Umbilical cord (tissue), 2 donors: ENCODE measurements at places on chromosomes 6 and 20. TPM values are rescaled to one million over a fixed set of nuclear protein-coding genes. Genes with fewer than 3 reads are reported as not detected.

GRCh38 chr6:34273242-34273805 is 24.5 kb upstream of the SMIM29 start:
- peak; percentile 63 for DNase-seq

- no peak for DNase-seq
Observed at GRCh38 chr6:9795880-9796279, 619.0 kb downstream of the TFAP2A start.

Gene CST4
- not detected for total RNA-seq

DNA sequence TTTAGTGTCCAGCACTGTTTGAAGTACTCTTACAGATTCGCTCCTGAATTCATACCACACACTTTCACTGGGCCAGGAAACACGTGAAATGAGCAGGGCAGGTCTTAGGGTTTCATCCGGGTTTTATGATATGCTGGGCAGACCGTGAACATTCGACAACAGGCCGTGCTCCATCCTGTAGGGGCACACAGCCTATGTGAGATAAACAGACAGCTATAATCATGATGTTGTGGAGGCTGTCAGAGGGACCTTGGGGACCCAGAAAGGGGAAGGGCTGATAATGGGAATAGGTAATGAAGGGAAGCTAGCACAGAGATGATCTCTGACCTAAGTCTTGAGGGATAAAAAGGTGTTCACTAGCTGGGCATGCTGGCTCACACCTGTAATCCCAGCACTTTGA is 110.4 kb downstream of the RIN2 start:
- no peak for DNase-seq

Gene KCNB1
- total RNA-seq = 2.4 TPM

Gene CDC5L
- 25.0 TPM for total RNA-seq

- no peak for DNase-seq
Observed at GRCh38 chr20:49118307-49118706, 69.8 kb downstream of the STAU1 start.

Gene JAG1
- total RNA-seq = 193 TPM

- DNase-seq = no peak
Observed at GRCh38 chr6:20686142-20686541, 151.9 kb downstream of the CDKAL1 start.

GRCh38 chr20:48350313-48350988 is 477.3 kb downstream of the PREX1 start:
- DNase-seq = no peak

GRCh38 chr6:169904051-169904922 is 152.9 kb downstream of the ERMARD start:
- no peak for DNase-seq
